Small intestine (tissue), 16 donors: ENCODE measurements at places on chromosomes 6 and 20.

DNA sequence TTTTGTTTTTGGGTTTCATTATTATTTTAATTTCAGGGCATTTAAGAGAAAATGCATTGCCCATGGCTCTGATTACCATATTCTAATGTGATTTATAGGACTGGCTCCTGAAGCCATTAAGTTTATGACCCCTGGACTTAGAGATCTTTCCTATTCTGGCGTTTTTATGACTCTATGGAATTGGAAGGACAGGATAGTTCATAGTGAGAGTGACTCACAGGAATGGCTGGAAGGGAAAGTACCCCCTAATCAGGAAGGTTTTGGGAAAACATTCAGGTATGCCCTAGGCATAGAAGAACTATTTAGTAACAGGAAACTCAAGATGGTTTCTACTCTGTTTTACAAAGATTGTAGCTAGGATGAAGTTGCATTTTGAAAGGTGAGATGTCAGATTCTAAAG is 108.6 kb upstream of the SLC2A12 start:
- peak; percentile 52 for DNase-seq

DNA sequence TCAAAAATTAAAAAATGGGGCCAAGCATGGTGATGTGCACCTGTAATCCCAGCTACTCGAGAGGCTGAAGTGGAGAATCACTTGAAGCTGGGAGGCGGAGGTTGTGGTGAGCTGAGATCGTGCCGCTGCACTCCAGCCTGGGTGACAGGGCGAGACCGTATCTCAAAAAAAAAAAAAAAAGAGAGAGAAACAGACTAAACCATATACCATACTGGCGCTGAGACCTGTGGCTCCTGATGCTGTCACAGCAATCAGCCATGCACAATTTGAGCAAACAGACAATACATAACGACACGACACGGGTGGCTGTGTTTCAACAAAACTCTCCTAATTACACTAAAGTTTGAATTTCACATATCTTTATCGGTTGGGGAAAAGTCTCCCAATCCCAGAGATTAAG is 14.9 kb upstream of the CBFA2T2 start:
- DNase-seq: no peak

GRCh38 chr6:113854531-113855499 is 2.3 kb upstream of the MARCKS start:
- DNase-seq: peak; percentile 87

GRCh38 chr20:5433352-5433751 is 116.6 kb upstream of the PROKR2 start:
- no peak for DNase-seq
